CD4-positive, alpha-beta T cell treated with Interleukin-15 for 1 hour (primary cell): ENCODE measurements at places on chromosomes 6 and 20.

DNA sequence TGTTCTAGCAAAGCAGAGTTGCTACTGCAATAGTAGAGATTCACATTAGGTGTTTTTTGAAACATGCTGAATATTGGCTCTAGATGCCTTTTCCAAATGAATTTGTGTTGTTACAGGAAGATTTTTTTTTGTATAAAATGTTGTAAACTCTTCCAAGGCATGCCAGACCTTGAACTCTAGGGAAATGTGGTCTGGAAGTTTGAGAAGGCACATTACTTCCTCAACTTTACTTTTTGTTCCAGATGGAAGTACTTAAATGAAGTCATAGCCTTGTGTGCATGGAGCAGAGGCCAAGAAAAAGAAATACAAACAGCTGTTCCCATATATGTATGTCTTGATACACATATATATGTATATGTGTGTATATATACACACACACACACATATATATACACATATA, 585.7 kb upstream of the MARCKS start:
- DNase-seq: no peak

DNA sequence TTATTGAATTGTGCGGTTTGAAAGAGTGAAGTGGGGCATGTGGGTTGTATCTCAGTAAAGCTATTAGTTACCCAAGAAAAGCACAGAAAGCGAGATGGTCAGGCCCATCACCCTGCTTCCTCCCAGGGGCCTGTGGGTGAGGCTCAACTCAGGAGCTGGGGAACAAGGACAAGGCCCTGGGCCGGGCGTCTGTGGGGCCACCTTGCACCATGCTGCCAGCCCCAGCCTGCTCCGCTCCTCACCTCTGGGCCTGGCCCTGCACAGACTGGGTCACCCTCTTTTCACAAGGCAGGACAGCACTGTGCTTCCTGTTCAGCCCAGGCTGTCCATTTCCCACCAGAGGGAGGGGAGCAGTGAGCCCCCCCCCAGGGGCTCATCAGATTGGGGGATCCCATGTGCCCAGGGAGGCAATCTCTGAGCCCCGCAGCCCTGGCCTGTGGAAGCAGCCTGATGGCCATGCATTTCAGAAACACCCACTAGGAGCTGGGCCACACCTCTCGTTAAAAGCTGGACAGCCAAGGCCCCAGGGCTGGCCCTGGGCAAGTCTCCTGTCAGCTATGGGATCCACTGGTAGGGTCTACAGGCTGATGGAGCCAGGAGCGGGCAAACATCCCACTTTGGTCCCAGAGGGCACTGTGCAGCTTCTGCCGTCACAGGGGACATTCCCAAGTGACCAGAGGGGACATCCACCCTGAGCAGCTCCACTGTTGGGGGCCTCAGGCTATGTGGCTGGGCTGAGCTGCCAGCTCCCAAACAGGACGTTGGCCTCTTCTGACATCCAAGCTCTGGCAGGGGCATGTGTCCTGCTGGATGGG, 55.9 kb downstream of the YTHDF1 start:
- peak; percentile 13 for DNase-seq

DNA sequence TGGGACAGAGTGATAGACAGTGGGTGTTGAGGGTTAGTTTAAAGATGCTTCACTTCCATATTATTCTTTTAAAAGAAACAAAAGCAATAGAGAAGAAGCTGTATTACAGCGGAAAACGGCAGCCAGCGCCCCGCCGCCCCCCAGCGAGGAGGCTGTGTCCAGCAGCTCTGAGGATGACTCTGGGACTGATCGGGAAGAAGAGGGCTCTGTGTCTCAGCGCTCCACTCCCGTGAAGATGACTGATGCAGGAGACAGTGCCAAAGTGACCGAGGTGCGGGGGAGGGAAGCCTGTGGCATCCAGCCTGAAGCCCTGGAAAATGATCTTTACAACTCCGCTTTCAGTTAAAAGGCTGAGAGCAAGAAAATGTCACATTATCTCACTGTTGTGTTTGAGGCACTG, 100.2 kb downstream of the FIG4 start:
- no peak for DNase-seq

DNA sequence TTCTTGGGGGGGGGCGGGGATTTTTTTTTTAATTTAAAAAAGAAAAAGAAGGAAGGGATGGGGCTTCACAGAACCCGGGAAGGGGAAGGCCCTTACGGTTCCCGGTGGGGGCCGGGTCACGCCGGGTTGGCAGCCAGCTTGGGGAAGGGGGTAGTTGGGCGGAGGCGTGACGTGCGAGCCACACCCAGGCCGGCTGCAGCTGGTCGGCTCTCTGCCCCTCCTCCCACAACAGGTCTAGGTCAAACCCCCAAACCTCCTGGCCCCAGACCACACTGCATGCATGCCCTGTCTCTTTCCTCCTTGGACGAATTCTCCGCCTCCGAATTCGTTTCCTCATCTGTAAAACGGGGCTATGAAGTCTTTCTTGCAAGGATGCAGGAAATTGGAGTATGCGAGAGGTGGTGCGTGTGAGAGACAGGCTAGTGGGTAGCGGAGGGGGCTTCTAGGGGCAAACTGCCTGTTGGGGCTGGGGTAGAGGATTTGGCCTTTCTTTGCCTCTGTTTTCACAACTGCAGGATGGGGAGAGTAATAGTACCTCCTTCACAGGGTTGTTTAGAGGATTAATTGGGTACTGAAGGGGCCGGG, 828 bp downstream of the HCK start:
- DNase-seq: peak; percentile 86

DNA sequence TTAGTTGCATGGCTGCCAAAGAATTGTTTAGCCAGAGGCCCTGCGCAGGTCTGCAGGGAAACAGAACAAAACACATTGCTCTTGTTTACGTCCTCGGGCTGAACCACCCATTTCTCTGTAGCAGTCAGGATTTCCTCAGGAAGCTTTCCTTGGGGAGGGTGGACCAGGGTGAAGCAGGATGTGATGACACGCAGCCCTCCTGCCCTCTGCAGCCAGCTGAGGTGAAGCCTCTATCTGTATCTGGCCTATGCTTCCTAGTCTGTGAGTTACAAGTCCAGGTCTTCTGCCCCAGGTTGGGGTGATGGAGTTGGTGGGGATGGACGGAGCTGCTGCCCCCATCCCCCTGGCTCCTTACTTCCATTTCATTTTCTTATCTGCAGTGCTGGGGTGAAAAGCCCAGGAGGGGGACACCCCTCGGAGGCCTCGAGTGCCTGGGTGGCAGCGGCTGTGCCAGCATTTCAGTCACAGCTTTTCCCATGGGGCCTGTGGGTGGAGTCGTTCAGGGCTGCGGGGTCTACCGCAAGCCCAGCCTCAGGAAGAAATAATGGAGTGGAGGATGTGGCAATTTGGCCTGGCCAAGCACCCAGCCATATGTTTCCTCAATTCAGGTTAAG, 24.9 kb downstream of the SASH1 start:
- no peak for DNase-seq
